ENCODE measurements at places on chromosomes 5 and 9. TPM values are rescaled to one million over a fixed set of nuclear protein-coding genes. Genes with fewer than 3 reads are reported as not detected.

Gene TMEM215
- not detected for polyA plus RNA-seq

Gene SLIT3
- 0.26 TPM for polyA plus RNA-seq

Gene NUTM2F
- polyA plus RNA-seq, result not detected

Gene ACOT12
- polyA plus RNA-seq, result 0.56 TPM

GRCh38 chr9:21141427-21141882, at the start of gene IFNW1:
IFNW1 (minus strand) TSS chr9:21141832; CDS start chr9:21141570, 262 bp downstream.
- DNase-seq, result no peak
